Foreskin fibroblast (primary cell): ENCODE measurements at places on chromosomes 16 and 17.

DNA sequence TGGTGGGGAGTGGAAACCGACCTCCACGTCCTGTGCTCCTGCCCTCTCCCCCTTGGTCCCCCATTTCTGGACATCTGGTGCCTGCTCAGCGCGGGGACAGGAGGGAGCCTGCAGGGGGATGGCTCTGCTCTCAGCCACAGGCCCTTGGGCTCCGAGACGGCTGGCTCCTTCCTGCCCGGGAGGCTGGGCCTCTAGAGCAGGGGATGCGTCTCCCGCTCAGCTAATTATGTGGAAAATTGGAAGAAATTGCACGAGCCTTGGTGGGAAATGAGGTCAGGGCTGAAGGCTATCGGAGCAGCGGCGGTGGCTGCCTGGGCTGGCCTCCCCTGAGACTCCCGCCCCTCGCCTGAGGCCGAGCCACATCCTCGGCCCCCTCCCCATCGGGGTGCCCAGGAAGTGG lies 154.6 kb upstream of the CIBAR2 start:
- DNase-seq, result no peak

DNA sequence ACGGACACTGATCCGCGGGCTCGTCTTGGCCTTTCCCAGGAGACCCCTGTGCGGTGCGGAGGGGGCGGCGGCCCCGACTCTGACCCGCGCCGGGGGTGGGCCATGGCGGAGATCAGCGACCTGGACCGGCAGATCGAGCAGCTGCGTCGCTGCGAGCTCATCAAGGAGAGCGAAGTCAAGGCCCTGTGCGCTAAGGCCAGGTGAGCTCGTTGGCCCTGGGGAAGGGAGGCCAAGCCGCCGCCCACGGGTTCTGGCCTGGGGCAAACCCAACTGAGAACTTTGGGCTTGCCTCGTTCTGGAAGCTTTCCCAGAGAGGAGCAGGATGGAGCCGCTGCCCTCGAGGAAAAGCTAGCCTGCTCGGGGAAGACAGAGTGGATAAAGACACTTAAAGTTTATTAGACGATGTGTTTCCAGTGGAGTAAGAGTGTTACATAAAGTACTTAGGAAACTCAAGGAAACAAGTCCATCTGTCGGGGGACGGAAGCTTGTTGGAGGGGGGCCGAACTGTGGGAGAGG lies 540 bp downstream of the PPP4C start:
- DNase-seq, result no peak

GRCh38 chr16:54370278-54371040 lies 83.9 kb upstream of the IRX3 start:
- DNase-seq, result no peak

- DNase-seq, result peak; percentile 15
These were observed 15.5 kb downstream of the HIC1 start for GRCh38 chr17:2070241-2071023.

- no peak for DNase-seq
These were observed 40.5 kb upstream of the RASD1 start for GRCh38 chr17:17536702-17537101.

- peak; percentile 87 for DNase-seq
These were observed 117.6 kb downstream of the VPS53 start for GRCh38 chr17:596763-597644.

DNA sequence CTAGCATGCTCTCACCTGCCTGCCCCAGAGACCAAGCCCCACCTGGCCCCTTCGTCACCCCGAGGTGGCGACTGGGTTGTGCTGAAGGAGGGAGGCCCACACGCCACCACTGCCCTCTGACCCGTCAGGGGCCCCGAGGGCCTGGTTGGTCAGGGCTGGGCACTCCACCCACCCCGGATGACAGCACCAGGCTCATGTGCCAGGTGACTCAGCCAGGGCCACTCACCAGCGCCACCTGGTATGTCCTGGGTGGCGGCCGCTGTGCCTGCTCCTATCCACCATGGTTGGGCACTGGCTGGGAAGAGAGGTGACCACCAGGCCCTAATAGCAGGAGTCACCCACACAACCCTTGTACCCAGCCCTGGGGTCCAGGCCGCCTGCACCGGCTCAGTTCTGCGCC lies 68.9 kb downstream of the JPH3 start:
- no peak for DNase-seq

- no peak for DNase-seq
These were observed 46.9 kb downstream of the NFATC3 start for GRCh38 chr16:68131813-68132706.

DNA sequence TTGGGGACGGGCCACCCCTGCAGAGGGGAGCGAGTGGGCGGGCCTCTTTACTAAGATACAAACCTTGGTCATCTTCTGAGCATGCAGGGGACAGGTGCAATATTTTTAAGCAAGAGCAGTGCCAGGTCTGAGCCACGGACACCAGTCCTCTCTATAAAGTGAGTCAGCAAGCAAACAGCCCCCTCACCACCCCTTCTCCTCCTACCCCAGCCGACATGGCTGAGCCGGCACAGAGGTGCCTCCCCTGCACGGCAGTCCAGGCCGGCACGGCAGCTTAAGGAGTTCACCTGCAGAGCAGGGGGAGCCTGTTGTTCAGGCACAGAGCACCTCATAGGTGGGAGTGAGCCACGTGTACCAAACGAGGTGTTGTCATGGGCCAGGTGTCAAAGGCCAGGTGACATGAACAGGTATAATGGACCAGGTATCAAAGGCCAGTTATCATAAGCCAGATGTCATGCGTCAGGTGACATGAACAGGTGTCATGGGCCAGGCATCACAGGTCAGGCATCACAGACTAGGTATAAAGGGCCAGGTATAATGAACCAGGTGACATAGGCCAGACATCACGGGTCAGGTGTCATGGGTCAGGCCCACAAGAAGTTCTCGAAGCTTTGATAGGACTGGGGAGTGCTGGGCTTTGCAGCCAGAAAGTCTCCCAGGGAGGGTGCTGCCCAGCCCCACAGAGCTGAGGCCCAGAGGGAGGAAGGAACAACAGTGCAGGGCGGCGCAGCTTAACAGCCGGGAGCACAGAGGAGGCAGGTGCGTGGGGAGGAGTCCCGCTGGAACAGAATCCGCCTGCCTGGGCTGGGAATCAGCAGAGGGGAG lies 42.6 kb upstream of the ZNF469 start:
- DNase-seq, result no peak

DNA sequence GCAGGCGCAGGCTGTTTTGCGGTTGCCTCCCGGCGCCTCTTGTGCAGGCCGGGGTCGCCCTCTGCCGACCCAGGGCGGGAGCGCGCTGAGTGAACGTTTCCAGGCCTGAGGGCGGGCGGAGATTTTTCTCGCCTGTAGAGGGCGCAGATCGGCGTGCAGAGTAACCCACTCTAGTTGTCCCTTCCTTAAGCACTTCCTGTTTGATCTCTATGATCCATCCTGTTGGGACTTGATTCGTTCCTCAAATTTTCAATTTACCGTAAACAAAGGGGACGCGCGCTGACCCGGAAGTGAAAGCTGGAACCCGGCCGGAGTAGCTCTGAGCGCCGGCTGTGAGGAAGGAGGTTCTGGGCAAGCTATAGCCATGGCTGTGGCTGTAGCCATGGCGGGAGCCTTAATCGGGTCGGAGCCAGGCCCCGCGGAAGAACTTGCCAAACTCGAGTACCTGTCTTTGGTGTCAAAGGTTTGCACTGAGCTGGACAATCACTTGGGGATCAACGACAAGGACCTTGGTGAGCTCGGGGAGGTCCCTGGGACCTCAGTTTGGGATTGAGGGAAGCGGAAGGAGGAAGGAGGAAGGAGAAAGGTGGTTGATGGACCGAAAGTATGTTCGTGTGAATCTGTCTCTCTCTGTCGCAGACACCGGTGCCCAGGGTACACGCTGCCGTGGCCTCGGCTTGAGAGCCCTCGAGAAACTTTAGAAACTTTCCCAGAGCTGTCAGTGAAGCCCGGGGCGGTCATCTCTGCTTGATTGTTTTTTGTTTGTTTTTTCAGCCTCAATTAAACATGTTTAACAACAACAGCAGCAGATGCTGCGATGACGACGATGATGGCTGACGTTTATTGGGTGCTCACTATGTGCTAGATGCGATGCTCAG lies at the start of gene DHX8:
TSS of gene DHX8 (plus strand) at position 302 of the 878 bp plus-strand sequence. CDS start at position 365, 63 bp downstream.
- peak; percentile 98 for DNase-seq

- no peak for DNase-seq
These were observed 176.3 kb downstream of the HS3ST3A1 start for GRCh38 chr17:13425390-13425789.

DNA sequence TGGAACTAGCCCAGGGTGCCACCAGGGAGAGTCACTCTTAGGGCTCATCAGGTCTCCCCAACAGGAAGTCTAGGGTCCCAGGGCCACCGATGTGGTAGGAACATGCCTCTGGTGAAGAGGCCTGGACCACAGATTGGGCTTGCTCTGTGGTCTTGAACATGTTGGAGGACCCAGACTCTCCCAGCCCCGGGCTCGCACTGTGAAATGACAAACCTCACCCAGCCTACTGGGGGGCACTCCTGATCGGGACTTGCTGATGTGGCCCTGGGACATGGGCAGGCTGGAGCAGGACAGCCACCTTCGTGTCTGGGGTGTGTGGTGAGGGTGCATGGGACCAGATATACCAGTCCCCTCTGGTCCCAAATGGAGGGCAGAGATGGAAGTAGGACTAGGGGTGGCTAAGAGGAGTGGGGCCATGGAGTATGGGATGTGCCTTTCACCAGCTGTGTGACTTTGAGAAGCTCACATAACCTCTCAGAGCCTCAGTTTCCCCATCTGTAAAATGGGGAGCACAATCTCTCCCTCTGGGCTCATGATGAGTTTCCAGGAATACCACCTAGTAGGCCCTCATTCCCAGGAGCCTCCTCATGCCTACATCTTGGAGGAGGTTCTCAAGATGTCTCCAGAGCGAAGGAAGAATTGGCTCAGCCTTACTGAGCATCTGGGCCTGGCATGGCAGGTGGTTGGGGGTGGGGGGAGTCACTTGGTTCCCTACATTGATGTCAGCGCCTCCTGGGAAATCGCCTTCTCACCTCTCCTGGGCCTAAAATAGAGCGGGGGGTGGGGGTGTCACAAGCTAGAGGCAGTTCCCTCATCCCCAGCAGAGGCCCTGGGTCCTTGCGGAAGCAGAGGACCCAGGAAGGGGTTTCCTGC lies 1.5 kb upstream of the ADAM11 start:
- DNase-seq, result no peak

DNA sequence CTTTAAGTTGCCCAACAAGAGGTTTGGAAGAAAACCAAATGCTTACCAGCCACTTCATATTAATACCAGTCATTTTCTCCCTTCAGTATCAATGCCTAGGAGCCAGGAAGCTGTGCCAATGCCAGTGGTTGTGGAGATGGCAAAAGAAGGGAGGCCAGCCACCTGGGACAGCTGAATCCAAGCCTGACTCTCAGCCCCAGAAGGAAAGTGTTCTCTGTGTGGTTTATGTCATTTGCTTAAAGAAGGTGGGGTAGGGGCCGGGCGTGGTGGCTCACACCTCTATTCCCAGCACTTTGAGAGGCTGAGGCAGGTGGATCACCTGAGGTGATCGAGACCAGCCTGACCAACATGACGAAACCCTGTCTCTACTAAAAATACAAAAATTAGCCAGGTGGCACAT lies 13.4 kb downstream of the C17orf78 start:
- DNase-seq, result no peak

DNA sequence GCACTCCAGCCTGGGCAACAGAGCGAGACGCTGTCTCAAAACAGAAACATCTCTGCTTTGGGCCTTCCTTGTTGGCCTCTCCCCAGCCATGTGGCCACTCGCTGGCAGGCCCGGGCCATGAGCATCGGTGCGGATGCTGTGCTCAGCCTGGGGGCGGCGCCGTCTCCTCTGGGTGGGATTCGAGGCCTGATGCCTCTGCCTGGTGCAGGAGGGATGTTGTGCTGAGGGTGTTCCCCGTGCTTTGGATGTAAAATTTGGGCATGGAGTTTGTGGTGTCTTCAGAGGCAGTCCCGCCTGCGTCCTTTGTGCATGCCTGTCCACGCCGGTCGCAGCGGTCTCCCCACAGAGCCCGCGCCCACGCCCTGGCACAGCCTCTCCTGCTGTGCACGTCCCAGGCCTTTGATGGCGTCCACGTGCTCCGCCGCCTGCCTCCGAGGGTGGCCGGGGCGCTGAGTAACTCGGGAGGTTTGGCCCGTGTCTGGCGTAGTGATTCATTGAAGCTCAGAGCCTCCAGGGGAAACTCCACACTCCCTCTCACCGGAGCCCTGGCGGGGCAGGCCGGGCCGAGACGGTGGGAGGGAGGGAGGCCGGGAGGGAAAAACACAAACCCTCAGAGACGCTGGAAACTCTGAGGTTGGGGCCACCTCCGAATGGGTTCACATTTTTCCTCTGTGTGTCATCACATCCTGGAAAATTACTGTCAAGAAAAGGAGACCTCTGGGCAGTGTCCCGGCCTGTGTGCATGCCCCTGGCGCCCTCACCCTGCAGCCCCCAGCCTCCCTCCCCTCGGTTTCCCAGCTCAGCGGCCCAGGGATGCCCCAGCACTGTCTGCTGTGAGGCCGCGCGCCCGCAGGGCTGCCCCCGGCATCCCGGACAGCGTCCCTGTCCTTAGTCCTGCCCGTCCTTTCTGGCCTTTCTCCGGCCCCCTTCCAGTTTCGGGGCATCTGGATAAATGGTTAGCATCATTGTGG lies 19.0 kb downstream of the CENPX start:
- peak; percentile 98 for DNase-seq

GRCh38 chr16:2035431-2036199 lies 8.9 kb downstream of the NHERF2 start:
- peak; percentile 86 for DNase-seq

GRCh38 chr17:30021708-30022317 lies 80.4 kb downstream of the EFCAB5 start:
- peak; percentile 72 for DNase-seq

- peak; percentile 66 for DNase-seq
These were observed 7.1 kb upstream of the SLC5A11 start for GRCh38 chr16:24838554-24839266.

GRCh38 chr17:79818026-79818758 lies 21.0 kb downstream of the CBX4 start:
- DNase-seq, result no peak

DNA sequence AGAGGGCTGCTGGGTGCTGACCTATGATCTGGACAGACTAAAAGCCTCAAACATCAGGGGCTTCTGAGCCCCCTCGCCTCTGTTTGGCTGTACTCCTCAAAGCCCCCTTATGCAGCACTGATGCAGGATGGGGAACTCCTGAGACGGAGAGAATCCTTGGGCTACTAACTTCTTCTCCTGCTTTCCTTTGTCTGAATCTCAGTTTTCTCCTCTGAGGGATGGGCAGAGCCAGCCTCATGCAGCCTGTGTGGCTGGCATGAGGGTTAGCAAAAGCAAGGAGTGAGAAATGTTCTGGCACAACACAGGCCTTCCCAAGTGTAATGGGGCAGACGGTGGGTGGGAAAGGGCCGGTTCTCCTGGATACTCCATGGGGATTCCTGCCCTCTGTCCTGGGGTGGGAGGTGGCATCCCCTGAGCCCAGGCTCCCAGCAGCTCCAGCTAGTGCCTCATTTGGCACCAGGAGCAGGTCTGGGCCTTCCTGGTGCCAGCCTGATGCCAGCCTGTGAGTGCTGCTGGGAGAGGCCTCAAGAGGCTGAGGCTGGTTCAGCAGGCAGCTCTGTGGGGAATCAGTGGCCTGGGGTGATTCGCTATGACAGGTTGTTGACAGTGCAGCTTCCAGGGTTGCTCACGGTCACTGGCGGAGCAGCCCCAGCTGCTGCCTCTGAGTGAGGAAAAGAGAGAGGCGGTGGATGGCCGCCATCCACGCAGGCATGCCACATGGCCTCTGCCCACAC lies 4.0 kb upstream of the BRD7 start:
- DNase-seq, result peak; percentile 74

GRCh38 chr16:1876468-1876867 lies 4.5 kb upstream of the MEIOB start:
- no peak for DNase-seq
